Subcutaneous preadipocyte (primary cell): ENCODE measurements at places on chromosomes 3 and 15. TPM values are rescaled to one million over a fixed set of nuclear protein-coding genes. Genes with fewer than 3 reads are reported as not detected.

Gene SLC25A20
- total RNA-seq = 9.9 and 12.9 TPM in 2 replicates

Gene GCNT3
- total RNA-seq = 0.37 and 0.39 TPM in 2 replicates

Gene ANKRD34C
- not detected in 2 replicates for total RNA-seq

Gene IQCF5
- total RNA-seq = not detected in 2 replicates

Gene TP63
- total RNA-seq = under 0.01 TPM in 2 replicates
